ENCODE measurements at places on chromosomes 4 and X.

- DNase-seq: no peak
Observed at GRCh38 chr4:186628058-186628711, 72.8 kb upstream of the MTNR1A start.

GRCh38 chr4:68987007-68987406 is 35.4 kb upstream of the UGT2A3 start:
- DNase-seq: no peak

- no peak for DNase-seq
Observed at GRCh38 chrX:12223650-12224049, 85.4 kb downstream of the FRMPD4 start.

DNA sequence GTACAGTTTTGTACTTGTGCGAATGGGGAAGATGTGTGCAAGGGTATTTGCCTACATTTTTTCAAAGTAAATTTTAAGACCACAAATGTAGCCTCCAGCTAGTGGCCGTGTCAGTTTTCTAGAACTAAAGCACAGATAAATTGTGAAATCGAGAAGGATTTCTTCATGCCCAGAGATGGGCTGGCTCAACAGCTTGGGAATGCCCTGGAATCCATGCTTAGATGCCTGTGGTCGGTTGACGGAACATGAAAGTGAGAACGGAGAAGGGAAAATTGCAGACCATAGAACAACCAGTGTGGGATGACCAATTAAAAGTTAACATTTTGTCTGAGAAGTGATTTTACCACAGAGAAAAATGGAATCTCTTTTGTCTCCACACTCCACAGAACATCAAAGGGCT is 73.2 kb upstream of the VCX2 start:
- no peak for DNase-seq

GRCh38 chr4:139971111-139971510 is 182.9 kb downstream of the MAML3 start:
- DNase-seq: no peak

- DNase-seq: no peak
Observed at GRCh38 chr4:6582889-6583490, 8.0 kb downstream of the MAN2B2 start.

DNA sequence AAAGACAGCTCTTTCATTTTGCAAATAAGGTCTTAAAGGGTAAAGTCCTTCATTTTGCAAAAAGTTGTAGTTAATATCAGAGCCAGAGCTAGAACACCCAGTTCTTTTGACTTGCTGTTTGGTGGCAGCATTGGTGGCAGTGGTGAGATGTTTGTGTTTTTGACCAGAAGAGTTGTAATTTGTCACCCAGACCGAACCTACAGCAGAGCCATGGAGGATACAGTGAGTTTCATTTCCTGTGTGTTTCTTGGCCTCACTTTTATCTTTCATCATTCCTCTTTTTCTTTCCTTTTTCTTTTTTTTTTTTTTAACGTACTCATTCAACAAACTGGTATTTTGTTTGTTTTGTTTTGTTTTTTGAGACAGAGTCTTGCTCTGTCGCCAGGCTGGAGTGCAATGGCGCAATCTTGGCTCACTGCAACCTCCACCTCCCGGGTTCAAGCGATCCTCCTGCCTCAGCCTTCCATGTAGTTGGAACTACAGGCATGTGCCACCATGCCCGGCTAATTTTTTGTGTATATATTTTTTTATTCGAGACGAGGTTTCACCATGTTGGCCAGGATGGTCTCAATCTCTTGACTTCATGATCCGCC is 116.4 kb downstream of the AFF1 start:
- no peak for DNase-seq

DNA sequence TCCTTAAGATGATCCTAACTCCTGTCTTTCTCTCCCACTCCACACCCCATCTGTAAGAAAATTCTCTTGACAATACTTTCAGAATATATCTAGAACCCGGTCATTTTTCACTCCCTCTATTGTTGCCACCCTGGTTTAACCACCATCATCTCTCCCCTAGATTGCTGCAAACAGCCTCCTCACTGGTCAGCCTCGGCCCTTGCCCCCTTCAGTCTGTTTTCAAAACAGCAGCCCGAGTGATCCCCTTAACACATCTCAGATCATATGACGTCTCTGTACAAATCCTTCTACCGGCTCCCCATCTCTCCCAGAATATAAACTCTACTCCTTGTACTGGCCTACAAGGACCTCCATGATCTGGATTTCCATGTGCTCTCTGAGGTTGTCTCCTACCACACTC is 35.2 kb upstream of the F9 start:
- no peak for DNase-seq

DNA sequence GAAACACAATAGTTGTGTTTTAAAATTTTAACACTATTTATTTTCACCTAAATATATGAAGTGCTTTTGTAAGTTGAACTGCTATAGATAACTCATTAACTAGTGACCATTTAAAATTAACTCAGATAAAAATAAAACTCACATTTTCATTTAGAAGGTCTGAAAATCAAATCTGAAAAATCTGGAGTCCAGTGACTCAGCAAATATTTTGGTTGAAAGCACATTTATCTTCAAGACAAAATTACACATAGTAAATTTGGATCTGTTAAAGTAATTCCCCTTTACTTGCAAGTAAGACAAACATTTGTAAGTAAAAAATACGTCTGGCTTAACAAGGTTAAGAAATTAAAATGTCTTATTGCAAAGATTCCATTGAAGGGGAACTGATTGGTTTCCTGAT is 589.1 kb downstream of the TRIML1 start:
- DNase-seq: no peak

GRCh38 chrX:114798907-114799306 is 215.0 kb downstream of the HTR2C start:
- no peak for DNase-seq

DNA sequence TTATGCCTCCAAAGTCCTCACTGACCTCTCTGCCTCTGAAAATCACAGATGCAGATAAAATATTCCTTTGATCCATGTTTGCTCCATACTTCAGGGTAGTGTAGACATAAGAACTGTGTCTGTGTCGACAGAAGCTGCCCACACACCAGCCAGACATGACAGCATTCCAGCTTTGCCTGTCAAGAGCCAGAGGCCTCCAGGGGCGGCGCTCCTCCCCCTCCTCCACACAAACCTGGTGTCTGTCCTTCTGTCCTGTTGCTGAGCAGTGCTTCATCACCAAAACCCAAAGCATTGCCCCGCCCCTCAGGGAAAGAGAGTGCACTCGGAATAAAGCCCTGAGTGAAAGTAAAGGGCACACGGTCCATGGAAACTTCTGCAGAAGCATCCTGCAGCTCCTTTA is 379.4 kb downstream of the FBXW7 start:
- no peak for DNase-seq

DNA sequence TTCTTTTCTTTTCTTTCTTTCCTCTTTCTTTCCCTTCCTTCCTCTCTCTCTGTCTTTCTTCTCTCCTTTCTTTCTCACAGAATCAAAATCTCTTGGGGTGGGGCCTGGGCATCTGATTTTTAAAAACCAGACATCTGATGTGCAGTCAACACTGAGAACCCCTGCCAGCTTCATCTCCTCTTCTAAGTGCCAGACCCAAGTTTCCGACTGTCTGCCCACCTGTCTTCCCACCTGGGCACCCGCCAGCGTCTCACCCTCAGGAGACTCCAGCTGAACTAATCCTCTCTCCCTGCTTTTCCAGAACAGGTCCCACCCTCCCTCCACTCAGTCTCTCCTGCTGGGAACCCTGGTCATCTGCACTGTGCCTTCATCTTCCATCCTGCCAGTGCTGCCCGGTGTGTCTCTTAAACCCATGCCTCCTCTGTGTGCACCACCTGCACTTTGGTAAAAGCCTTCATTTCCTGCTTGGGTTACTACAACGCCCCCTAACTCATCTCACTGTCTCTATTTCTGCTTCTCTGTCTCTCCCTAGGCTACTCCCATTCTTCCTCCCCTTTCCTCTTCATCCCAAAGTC is 2.8 kb downstream of the SOD3 start:
- no peak for DNase-seq

DNA sequence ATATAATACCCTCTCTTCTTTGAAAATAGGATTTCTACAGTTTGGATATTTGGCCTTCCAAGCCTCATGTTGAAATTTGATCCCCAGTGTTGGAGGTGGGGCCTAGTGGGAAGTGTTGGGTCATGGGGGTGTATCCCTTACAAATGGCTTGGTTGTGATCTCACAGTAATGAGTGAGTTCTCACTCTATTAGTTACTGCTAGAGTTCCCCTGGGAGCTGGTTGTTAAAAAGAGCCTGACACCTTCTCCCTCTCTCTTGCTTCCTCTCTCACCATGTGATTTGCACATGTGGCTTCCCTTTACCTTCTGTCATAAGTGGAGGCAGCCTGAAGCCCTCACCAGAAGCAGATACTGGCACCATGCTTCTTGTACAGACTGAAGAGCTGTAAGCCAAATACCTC is 73.9 kb downstream of the HDAC8 start:
- no peak for DNase-seq

GRCh38 chr4:84708406-84709135 is 125.6 kb downstream of the CDS1 start:
- DNase-seq: no peak

DNA sequence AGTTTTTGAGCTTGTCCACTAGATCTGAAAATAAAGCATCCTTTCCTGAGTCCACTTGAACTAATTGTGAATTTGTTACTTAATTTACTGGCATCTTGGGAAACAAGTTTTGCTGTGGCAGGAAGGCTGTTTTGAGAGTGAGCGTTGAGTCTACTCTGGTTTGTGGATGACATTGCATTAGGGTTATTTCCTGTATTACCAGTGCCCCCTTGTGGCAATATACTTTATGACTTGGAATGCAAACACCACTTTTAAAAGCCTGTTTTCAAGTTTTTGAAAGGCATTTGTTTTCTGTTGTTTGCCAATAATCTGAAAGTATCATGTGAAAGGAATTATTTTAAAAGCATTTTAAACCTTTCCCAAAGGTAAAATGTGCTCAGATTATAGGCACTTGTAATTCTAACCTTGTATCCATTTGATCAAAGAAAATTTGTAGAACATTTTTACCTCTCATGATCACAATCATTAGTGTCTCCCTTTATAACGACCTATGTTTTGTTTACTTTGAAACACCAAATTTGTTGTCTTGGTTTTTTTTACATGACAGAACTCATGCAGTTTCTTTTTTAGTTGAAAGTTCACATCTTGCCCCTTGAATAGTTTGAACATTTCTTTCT is 18.0 kb upstream of the CYP2U1 start:
- peak; percentile 70 for DNase-seq

GRCh38 chr4:119783189-119783983 is 154.8 kb upstream of the PDE5A start:
- no peak for DNase-seq

GRCh38 chr4:113607147-113607720 is 154.3 kb downstream of the CAMK2D start:
- DNase-seq: no peak

- DNase-seq: no peak
Observed at GRCh38 chrX:68833448-68833805, 4.6 kb downstream of the EFNB1 start.

GRCh38 chr4:113537628-113538027 is 223.9 kb downstream of the CAMK2D start:
- DNase-seq: no peak

DNA sequence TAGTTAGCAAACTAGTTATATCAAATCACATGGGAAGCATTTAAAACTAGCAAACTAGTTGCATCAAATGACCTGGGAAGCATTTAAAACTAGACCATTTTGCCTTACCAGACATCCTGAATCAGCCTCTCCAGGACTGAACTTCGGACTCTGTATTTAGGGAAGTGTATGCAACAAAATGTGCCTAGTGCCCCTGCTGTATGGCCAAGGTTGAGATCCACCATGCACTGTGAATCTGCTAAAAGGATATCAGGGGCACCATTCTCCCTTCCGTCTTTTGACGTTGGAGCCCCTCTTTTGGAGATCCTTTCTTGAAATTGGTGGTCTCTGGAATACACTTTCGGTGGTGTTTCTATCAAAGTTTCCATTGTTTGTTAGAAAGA is 49.5 kb downstream of the CCNI start:
- no peak for DNase-seq

GRCh38 chrX:46179748-46180147 is 365.5 kb downstream of the ZNF674 start:
- DNase-seq: no peak

DNA sequence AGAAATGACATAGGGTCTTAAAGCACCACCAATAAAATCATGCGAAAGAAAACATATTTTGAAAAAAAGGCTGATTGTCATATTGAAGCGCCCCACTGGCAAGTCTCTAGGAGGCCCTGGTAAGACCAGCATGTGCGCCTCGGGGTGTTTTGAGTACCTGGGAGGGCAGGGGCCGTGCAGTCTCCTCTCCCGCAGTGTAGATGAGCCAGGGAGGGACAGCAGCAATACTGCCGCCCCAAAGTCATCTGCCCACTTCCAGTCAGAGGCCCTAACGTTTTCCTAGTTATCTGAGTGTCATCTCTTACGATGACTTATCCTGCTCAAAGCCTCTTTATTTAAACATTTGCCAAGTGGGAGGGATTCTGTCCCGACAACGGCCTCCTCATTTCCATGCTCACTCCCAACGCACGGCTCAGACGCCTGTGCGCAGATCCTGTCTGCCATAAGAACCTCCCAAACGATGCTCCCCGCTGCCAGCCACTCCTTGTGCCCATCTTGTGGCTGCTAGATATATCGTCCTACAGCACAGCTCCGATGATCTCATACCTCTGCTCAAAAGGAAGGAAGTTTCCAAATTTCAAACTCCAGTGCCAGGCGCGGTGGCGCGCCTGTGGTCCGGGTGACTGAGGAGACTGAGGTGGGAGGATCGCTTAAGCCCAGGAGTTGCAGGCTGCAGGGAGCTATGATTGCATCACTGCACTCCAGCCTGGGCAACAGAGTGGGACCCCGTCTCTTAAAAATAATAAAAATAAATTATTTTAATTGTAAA is 17.2 kb upstream of the SCRG1 start:
- no peak for DNase-seq

GRCh38 chrX:154412468-154412867 is 1.1 kb downstream of the TAFAZZIN start:
- DNase-seq: no peak

GRCh38 chrX:22800806-22801205 is 199.0 kb upstream of the DDX53 start:
- DNase-seq: no peak

DNA sequence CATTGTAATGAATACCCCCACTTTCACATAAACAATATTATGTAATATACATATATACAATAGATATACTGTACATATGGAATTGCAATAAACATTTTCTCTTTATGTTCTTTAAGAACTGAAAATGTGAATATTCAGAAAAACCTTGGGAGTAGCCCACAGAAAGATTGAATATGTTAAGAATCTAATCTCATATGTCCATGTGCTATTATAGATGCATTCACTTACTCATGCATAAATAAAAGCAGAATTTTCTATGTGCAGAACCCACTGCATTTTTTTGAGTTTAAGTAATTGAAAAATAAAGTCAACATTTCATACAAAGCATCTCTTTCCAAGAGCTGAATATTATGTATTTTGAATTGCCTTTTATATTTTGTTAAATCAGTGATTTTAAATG is 902.3 kb downstream of the PCDH19 start:
- DNase-seq: no peak

DNA sequence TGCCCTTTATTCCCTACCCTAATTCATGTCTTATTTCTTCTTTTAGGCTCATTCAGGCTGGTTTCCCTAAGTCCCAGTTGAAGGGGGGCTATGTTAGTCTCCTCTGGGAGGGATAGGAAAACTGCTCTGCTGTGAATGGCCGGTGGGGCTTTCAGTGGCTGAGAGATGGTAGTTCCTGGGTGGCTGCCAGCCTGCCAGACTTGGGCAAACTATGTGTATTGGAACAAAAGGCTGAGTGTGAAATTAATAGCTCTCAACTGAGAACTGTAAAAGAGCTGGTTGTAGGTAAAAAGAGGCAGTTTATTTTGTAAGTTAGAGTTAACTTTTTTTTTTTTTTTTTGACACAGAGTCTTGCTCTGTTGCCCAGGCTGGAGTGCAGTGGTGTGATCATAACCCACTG is 28.8 kb downstream of the ARHGAP10 start:
- no peak for DNase-seq
